ENCODE measurements at places on chromosomes 7 and 10.

DNA sequence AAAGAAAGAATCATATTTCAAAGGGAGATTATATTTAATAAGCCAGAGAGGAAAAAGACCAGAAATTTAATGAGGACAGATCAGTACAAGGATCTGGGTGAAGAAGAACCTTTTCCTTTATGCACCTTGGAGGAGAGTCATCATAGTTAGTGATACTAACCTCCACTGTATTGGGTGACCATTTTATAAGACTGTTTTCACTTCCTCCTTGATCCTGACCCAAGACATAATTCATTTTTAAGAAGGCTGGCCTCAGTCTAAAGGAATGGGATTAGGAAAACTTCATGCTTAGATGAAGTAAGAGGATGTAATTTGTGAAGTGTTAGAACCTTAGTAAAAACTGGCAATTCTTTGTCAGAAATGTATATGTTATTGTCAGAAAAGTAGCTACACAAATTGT lies 68.6 kb downstream of the ADAM22 start:
- DNase-seq, result no peak

DNA sequence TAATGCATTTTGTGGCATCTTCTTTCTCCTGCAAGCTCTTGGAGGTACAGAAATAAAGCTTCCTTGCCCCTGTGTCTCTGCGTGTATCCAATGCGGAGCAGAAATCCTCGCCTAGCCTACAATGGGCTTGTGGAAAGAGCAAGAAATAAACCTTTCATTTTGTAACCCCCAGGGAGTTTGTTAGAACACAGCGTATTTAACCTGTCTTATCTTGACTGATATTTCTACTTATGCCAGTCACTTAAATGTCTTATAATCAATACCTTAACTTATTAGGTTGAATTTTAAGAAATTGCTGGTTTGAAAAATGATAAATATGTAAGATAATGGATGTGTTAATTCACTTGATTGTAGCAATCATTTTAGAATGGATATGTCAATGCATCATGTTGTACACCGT lies 629.8 kb upstream of the IGFBP3 start:
- no peak for DNase-seq

GRCh38 chr7:130353196-130353595 lies 8.6 kb downstream of the CPA5 start:
- DNase-seq, result no peak

GRCh38 chr10:70588859-70589570 lies 13.5 kb downstream of the PRF1 start:
- no peak for DNase-seq

DNA sequence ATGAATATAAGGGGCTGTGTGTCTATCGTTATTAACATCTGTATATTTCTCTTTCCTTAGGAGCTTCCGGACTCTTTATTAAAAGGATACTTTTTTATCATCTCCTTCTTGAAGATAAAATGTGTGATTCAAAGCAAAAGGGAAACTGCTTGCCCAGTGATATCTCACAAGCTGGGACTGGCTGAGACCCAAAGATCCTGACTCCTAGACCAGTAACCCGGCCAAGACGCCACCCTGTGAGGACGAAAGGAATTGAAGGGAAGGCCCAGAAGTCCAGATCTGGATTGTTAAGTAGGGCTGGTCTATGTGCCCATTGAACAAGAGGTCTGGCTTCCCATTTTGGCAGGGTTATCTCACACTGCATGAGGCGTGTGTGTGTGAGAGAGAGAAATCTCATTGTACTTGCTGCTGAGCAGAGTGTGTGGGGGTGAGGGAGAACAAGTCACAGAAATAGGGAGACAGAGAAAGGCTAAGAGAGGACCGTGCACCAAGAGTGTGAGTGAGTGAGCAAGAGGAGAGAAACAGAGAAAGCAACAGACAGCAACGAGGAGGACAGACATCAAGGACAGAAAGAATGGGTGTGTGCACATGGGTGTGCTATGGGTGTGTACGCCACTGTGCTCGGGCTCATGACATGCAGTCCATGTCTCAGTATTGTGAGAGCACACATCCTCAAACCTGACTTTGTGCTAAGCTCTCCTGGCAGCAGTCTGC lies 75.4 kb downstream of the PLXNA4 start:
- DNase-seq, result no peak

DNA sequence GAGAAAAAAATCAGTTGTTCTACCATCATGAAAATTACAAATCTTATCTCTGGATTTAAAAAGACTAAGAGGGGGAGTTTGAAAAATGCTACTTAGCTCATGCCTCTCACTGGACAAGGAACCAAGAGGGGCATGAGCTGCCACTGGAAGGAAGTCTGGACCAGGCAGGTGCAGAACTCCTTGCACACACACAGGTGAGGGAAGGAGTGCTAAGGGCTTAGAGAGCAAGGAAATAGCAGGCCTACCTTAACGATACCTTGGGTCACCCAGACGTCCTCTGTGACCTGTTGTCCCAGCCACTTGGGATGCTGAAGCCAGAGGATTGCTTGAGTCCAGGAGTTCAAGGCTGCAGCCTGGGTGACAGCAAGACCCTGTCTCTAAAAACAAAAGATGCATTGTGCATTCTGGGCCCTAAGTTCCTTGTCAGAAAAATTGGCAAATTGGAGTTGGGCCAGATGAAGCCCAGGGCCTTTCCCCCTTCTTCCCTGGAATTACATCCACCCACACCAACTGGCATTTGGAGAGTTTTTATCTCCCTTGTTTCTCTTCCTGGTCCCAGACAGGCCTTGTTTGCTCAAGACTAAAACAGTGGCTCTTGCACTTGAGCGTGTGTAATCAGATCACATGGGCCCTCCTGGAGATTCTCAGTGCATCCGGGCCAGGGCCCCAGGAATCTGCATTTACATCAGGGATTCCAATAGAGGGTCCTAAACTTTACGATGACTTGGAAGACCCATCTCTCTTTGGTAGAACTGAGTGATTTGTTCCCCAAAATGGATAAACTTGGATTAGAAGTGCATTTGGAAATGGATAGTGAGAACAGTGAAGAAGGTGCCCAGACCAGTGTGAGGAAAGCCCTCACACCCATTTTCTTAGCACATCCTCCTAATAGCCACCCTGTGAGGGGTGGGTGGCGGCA lies 3.0 kb downstream of the DDIT4 start:
- DNase-seq, result no peak
